ENCODE measurements at places on chromosomes 5 and 9.

DNA sequence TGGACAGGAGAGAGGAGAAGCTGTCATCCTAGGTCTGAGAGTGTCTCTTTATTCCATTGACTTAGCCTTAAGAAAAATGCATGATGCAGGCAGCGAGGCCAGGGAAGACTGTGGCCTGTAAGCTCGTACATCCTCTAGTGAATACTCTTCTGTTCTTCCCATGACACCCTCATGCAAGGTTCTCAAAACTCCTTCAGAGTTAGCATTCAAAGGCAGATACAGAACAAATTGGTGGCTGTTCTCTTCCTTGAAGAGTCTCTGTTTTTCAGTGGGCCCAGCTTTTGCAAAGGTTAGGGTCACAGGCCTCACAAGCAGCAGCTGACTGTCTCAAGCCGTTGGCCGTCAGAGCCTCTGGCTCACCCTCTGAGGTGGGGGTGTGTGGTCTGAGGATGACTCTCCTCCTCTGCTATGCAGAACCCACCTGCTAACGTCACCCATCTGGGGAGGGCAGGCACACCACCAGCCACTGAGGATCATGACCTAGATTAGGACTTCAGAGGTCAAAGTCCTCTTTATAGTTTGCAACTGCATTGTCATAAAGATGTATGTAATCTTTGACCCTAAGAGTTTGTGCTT is 15.1 kb downstream of the ADCY2 start:
- no peak for DNase-seq

DNA sequence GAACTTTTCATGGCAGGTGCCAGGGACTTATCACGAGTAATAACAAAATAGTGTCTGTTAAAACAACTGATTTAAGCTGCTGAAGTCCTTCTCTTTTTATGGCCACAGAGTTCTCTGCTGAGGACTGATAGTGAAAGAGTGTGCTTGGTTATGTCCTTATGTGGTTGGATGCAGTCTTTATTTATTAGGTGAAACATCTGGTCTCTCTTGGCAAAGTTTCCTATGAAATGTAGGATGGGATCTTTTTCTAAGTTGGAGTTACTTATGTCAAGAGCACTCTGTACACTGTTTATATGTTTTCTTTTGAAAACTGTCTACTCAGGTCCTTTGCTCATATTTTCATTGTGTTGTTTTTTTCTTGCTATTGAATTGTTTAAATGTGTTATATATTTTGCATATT is 1816.1 kb upstream of the C9orf72 start:
- DNase-seq = no peak

- no peak for DNase-seq
Measured at GRCh38 chr5:143337946-143338345, 65.5 kb downstream of the NR3C1 start.

GRCh38 chr5:92494508-92494907 is 1086.5 kb downstream of the NR2F1-AS1 start:
- no peak for DNase-seq

GRCh38 chr5:106311230-106311915 is 1359.4 kb downstream of the EFNA5 start:
- no peak for DNase-seq

DNA sequence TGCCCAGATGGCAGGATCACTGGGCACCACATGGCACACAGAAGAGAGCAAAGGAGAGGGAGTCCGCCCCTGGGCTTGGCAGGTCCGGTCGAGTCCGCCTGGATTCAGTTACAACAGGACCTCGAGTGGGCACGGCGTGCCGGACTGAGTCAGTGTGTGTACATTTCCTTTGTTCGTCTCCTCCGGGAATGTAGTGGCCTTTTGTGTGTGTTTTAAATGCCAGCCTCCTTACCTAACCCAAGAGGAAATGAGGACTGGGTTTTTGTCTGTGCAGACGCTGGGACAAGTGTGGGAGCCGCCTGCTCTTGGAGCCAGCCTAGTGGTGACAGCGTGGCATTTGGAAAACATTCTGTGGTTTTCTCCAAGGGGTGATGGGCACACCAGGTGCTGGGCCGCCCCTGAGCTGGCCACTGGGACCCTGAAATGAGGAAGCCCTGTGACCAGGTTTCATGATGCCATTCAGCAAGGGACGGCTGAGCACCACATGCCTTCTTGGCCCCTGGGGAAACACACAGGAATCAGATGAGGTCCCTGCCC is 9.6 kb downstream of the NEK6 start:
- peak; percentile 39 for DNase-seq

- DNase-seq = no peak
Measured at GRCh38 chr5:143229426-143229895, 174.0 kb downstream of the NR3C1 start.

DNA sequence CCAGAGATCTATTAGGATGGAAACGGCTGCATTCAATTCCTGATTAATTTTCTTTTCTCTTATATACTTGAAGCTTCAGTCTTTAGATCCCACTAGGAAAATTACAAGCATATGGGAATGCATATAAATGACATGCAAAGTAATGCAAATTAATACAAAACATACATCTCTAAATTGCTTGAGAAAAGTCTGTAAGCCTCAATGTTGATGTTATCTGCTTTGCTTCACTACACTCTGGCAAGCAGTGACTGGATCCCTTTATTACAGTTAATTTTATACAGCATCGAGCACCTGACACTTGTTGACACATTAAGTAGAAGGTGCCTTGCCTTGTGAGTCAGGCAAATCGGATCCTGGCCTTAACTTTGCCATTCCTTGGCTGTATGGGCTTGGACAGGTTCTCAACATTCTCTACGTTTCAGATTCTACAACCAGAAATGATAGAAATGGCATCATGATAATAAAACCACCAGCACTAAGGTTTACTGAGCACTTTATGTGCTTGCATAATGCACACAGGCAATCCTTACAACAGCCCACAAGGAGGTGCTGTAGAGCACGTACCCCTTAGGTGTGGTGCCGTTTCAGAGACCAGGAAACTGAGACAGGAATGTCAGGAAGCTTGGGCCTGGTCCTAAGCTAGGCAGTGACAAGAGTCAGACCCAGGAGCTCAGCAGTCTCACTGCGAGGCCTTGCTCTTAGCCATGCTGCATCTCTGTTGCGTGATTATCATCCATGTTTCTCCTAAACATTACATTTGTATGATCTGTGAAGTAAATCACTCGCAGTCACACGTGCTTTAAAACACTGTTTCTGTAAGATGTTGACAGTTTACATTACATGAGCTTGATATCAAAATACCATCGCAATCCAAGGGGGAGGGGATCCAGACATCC is 2.7 kb downstream of the GCNT4 start:
- DNase-seq = peak; percentile 15

DNA sequence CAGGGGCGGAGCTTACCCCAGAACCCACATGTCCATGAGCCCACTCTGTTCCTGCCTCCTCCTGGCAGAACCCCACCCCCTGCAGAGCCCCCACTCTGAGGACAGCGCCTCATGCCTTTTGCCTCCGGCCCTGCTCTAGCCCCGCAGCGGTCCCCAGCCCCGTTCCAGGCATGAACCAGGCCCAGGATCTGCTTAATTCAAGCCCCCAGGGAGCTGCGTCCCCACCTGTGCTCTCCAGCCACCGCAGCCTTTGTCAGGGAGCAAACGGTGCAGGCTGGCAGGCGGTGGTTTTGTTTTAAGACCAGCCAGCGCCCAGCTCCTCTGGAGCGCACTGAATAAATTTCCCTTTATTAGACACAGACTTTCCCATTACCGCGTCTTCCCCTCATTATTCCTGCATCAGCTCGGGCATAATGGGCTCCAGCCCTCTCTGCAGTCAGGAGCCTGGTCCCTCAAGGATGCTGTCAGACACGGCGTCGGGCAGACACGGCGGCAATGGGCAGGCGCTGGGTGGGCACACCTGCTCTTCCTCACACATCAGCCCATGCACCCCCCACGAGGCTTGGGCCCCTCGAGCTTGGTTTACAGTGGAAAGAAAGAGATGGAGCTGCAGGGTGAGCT is 137.6 kb downstream of the OLFM1 start:
- DNase-seq = peak; percentile 54

DNA sequence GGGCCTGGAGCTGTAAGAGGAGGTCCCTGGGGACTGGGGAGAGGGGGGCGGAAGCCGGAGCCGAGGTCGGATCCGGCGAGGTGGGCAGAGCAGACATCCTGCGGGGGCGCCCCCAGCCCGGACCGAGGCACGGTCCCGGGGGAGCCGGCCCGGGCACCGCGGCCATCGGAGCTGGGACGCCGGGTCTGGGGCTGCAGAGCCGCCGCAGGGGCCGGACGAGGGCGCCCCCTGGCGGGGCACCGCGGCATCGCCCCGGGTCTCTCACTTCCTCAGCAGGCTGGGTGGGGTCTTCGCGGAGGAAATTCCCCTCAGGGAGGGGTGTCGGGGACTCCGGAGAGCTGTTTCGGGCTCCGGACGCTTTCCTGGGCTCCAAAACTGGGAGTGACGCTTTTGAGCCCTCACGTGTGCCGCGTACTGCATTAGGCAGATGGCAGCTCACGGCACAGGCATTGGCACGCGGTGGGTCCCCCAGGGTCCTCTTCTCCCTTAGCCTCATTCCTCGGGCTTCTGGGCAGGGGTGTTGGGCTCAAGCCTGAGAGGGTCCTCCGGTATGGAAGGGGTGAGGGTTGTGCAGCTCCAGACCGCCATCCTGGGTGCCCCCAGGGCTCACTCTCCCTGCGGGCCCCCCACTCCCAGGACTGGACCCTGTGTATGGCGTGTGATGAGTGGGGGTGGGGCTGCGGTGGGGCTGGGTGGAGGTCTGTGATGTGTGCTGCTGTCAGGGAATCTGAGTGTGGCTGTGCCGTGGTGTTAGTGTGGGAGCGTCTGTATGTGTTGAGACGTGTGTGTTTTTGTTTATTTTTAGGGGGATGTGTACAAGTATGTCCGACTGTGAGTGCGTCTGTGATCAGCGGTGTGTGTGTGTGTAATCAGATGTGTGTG is 29.6 kb downstream of the LHX2 start:
- DNase-seq = peak; percentile 53

DNA sequence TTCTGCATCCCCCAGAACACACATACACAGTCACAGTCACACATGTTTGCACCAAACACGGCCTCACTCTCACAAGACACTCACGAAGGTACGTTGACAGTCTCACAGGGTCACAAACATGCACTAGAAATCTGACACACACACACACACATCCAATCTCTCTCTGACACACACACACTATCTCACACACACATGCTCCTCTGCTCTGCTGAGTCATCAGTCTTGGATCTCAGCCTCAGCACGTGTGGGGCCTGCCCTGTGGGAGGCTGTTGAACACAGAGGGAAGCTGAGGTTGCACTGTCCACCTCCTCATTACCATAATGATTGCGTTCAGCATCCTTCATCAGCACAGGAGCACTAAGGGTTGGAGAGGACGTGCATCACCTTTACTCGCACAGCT is 188.8 kb downstream of the MTRR start:
- DNase-seq = no peak

DNA sequence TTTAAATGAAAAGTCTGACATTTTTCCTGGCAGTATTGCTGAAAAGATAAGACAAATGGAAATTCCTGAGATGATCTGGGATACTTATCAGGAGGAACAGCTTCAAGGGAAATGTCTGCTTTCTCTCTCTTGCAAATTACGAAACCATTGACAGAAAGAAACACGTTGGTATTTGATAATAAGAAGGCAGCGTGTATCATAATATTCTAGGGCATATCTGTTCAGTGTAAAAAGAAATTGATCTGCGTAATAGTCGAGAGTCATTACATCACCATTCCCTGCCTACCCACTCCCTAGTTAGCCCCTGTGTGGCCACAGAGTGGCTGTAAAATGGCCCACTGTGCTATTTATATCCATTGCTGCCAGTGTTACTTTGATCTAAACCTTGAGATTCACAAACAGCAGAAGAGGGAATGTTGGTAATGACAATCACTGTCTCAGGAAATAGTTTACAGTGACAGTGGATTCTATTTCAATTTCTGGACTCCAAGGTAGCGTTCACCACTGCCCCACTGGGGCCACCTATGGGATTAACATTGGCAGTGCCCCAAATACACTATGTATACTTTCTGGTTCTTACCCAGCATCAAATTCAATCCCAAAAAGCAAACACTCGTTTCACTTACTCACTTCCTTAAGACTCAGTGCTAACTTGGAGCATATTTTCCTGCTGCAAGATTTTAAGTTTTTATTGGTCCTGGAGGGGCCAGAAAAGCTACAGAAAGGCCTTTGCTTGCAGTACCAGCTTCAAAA is 133.4 kb upstream of the GAS1 start:
- no peak for DNase-seq

DNA sequence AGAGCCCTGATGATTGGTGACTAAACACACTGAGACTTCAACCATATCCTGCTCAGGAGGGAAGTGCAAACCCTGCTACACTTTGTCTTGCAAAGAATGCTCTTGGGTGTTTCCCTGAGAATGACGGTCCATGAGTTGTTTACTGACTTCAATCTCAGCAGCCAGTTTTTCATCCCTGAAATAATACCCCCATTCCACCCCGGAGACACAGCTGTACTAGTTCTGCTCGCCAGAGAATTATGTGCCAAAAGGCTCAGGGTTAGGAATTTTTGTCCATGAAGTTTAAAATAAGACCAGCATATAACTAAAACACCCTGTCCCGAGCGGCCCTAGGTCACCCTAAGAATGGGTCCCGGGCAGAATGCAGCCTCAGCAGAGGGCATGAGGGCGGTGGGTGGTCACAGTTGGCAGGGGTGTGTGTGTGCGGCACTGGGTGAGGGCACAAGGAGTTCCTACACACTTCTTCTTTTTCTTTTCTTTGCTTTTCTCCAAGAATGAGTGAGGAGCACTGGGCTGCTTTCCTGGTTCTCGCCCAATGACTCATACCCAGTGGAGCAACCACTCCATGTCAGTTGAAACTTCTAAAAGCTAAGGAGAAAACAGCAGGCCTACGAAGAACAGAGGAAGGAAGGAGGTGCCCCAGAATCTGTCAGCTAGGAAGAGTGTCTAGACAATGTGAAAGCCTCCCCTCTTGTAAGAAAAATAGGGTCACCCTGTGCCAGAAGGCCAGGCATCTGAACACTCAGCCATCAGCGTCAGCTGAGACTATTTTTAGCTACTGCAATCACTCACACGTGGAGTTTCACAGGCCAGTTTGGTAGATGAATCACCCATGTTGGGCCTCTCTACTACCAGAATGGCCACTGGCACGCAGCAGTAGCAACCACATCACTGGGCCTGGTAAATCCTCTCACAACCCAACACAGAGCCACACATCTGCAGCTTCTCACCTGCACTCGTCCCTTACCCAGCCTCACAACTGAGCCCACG is 105.9 kb downstream of the DPYSL3 start:
- no peak for DNase-seq

DNA sequence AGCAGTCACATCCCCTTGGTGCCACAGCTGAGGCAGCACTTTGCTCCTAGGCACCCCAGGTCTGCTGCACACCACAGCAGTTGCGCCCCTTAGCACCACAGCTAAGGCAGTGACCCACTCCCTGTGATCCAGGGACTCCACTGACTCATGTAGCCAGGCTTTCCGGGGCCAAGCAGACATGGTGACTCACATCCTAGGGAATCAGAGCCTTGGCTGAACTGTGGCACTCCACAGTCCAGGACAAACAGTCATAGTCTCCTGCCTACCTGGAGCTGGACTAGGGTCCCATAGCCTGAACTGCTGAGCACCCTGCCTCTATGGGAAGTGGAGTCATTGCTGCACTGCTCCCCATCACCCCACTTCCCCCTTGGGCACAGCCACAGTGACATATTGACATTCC is 338.7 kb downstream of the NPR3 start:
- DNase-seq = no peak

- DNase-seq = no peak
Measured at GRCh38 chr5:34598177-34598794, 57.8 kb upstream of the RAI14 start.

All from NCI-H345 (cell line).